HCT116 (cell line): ENCODE measurements at places on chromosomes 1 and 21.

DNA sequence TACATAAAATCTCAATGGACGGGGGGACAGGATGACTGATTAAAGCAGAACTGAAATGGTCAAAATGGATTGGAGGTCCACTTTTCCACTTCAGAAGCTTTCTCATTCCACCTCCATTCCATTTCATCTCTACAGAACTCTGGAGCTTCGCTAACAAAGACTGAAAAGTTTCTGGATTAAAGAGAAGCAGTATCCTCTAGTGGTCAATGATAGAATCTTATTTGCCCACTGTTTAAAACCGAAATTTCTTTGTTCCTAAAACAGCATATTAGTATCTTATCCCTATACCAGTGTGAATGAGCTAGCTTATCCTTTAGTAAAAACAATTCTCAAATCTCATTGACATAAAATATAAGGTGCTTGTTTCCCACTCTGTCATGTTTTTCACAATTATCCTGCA, 890.6 kb downstream of the KCNT2 start:
- peak; percentile 6 for DNase-seq

GRCh38 chr1:153513023-153513422, 22.8 kb downstream of the S100A6 start:
- no peak for DNase-seq

- no peak for DNase-seq
Observed at GRCh38 chr1:15332525-15332924, 77.2 kb upstream of the EFHD2 start.

DNA sequence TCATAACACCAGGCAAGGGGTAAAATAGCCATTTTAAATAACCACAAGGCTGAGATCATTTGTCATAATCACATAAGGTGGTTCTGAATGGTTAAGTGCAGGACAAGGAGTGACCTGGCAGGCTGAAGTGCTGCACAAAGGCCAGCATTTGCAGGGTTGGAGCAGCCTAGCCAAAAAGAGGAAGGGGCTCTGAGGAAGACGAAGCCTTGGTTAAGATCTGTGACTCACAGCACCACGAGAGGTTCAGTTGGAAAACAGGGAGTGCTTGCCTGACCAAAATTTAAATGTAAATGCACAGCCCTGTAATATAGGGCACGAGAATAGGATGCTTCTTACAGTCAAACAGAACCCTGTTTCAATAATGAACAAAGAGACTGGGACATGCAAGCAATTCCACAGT, 12.1 kb downstream of the ATP5PF start:
- DNase-seq: no peak

- no peak for DNase-seq
Observed at GRCh38 chr1:25685211-25685750, 68.7 kb downstream of the MAN1C1 start.

DNA sequence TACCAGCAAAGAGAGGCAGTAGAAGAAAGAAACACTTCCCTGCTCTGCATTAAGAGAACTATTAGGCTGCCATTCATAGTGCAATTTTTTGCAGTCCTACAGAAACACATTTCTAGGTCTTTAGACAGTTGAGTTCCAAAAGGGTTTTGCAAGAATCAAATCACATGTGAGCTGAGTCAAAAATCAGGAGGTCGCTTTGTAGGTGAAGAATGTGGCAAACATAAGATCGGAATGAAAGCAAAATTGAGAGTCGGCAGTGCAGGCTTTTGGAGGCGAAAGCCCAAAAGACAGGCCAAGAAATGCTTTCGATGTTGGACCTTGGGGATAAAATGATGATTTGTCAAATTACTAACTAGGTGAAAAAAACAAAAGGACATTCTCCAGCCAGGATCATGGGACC, 213.5 kb upstream of the NRIP1 start:
- DNase-seq: no peak

- no peak for DNase-seq
Observed at GRCh38 chr1:114310695-114311271, 157.1 kb upstream of the SYT6 start.

DNA sequence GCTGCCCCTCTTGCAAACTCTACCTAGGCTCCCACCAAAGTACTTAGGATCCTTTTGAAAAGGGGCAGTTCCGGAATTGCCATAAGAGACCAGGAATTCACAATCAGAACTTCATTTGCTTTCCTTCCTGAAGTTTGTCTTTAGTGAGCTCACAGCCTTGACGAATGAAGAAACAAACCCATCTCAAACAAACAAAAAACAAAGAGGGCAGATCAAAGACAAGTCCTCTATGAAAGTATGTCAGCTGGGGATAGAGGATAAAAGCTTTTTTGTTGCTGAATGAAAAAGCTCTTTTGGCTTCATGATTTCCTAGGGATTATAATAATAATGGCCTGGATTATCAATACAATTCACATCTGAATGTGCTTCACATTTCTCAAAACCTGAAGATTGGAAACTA, 357.9 kb upstream of the DUSP10 start:
- DNase-seq: no peak

- DNase-seq: no peak
Observed at GRCh38 chr1:2258122-2258681, 30.1 kb downstream of the SKI start.

DNA sequence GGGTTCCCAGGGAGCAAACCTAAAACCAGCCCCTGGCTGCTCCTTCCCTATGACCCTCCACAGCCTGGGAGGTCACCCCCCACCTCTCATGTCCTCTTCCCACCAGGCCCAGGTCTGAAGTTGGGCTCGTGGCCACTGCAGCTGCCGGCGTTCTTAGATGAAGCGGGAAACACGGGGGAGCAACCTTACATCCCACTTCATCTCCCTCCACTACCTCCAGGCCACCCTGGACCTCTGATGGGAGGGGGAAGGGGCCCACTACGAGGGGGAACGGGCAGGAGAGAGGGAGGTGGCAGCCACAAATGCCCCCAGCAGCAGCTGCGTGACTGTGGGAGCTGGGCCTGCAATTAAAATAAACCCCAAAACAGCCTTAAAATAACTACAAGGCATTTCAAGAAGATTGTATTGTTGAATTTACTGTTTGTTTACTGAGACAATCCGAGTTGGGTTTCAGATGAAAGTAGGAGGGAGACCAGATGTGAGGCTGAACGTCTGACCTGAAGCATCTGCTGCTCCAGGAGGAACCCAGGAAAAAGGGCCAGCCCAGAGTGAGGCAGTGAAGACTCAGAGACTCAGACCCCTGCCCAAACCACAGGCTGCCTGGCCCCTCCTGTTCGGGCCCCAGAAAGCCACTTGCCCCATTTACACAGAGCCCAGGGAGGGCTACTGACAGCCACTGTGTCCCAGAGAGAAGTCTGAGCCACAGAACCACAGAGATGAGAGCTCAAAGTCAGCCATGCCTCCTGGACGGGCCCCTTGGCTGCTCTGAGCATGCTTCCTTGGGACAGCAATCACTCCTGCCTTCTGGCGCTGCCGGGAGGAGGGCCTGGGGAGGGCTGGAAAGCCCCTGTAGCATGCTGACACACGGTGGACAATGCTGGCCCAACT, 59.8 kb downstream of the GLIS1 start:
- no peak for DNase-seq

GRCh38 chr21:14900611-14901010, 164.2 kb downstream of the NRIP1 start:
- DNase-seq: no peak

GRCh38 chr1:202966006-202966898, 805 bp downstream of the CYB5R1 start:
- no peak for DNase-seq

DNA sequence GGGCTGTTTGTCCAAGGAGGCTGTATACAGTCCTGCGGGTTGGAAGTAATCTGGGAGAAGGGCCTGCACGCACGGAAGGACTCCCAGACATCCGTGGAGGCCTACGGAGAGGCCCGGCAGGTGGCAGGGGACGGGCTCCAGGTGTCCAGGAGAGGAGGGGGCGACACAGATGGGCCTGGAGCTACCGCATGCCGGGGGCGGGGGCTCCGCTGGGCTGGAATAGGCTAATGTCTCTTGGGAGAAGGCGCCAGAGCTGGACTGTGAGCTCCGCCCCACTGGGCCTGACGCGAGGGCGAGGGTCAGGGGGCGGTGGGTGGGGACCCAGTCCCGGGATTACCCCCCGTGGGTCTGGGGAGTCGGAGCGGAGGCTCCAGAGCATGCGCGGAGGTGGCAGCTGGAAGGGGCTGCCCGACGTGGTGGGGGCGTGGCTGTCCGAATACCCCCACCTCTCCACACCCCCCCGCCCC, 659 bp downstream of the AGO1 start:
- no peak for DNase-seq

GRCh38 chr1:115173151-115173550, 83.8 kb upstream of the TSPAN2 start:
- no peak for DNase-seq

DNA sequence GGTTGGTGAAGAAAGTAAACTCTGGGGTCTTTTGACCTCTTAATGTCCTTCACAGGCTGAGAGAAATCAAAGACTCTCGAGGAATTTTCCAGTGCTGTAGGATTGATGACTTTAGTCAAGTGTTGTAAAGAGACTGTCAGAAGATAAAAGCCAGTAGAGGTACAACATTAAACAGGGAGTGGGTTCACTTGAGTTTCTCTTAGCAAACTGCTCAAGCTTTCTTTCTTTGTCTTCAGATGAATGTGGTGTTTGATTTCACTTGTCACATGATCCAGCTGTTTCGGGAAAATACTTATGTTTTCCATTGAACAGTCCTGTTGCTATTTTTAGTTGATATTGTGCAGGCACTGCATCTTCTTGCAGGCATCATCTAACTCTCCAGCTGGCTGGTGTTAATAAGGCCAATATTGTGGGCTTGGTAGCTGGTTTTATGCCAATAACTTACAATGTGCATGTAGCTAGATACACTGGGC, 45.6 kb downstream of the XCL2 start:
- no peak for DNase-seq

DNA sequence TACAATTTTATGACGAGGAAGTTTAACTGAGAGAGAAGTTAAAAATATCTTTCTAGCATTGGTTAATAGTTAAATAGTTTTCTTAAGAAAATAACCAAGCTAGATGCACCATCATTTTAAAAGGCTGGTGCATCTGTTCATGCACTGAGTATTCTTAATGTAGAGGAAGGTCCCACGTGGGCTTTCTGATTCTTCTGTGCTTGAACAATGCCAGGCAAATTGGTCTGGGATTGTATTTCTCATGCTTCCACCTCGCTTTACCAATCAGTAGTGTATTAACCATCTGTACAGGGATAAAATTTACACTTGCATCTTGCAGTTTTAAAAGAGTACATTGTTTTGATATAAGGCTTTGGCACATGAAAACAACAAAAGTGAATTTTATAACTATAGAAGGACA, 47.4 kb upstream of the MTF2 start:
- DNase-seq: no peak

- DNase-seq: no peak
Observed at GRCh38 chr1:117076648-117077047, 16.5 kb downstream of the TTF2 start.

GRCh38 chr1:220430059-220430458, 97.9 kb upstream of the MARK1 start:
- no peak for DNase-seq

GRCh38 chr1:223704921-223705878, 7.1 kb upstream of the CAPN2 start:
- no peak for DNase-seq

DNA sequence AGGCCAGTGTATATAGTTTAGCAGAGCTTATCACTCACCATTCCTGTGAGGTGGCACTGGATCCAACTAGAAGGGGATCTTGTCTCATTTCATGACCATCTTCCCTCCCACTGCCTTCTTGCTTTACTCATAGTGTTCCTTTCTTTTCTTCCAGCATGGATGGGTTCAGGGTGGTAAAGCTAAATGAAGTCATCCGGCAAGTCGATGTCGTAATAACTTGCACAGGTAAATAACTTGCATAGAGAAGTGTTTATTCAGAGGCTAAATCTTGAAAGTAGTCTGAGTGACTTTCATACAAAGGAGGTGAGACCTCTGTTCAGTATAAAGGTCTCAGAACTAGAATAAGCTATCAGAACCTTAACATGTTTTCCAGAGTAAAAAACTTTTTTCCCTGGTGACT, 16.6 kb upstream of the STRIP1 start:
- no peak for DNase-seq
